Mesenchymal stem cell (in vitro differentiated cells and primary cell): ENCODE measurements at places on chromosomes 13 and 19.

DNA sequence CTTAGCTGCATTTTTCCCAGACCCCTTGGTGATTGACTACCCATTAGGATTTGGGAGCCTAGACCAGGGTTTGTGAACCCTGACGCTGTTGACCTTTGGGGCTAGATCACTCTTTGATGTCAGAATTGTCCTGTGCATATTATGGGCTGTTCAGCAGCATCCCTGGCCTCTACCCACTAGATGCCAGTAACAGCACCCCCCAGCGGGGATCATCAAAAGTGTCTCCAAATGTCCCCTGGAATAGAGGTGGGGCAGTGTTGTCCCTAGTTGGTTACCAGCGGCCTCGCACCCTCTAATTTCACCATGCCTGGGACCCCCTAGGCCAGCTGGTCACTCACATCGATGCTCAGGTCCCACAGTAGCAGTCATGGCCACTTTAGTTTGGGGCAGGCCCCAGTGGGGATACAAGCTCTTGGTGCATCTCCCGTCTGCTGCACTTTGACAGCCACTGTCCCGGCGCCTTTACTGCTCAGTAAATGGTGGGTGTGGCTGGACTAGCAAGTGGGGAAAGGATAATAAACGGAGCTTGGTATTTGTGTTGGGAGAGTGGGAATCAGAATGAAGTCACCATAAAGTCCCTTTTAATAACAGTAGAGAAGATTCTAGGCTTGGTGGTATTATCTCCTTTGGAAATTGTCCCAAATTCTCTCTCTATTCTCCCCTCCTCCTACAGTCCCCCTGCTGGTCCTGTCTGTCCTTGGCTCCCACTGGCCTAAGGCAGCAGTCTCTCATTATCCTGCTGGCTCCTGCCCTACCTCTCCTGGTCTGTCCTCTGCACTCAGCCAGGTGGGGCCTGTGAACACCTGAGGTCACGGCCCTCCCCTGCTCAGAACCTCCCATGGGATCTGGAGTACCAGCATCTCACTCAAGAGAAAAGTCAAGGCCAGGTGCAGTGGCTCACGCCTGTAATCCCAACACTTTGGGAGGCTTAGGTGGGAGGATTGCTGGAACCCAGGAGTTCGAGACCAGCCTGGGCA lies 80.6 kb downstream of the SIPA1L3 start:
- no peak for DNase-seq

DNA sequence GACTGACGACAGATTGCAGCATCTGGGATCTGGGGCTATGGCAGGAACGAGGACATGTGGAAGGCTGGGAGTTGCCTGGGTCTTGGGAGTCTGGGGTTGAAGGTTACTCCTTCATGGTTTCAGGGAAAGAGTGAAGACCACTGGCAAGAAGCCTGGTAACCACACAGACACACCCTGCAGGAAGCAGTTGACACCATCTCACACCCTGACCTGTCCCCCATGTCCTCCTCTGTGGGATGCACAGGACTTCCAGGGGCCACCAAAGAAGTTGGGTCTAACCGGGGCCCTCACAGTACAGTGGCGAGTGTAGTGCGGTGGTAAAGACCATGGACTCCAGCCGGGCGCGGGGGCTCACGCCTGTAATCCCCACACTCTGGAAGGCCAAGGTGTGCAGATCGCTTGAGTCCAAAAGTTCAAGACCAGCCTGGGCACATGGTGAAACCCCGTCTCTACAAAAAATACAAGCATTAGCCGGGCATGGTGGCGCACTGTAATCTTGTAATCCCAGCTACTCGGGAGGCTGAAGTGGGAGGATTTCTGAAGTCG lies 10.6 kb upstream of the FFAR2 start:
- no peak for DNase-seq

DNA sequence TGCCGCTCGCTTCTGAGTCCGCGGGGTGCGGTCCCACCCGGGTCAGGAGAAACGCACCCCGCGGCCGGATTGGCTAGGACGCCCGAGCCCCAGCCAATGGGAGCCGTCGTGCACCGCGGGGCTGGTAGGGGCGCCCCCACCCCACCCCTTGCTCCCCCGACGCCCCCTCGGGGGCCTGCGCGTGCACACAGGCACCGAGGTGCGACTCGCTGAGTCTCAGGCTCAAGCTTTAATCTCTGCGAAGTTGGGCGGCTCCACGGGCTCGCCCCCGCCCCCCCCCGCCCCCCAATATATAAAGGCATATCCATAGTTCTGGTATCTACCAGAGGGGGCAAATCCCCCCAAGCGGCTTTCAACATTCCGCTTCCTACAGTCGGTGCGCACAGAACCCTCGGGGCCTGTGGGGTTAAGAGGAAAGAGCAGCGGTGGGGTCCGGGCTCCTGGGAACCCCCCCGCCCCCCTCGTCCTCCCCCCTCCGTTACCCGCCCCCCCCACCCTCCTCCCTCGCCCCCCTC lies at the start of gene COX6B2:
Gene COX6B2, minus strand, starts transcription at position 22 of the 515 bp plus-strand sequence. CDS start 198 bp downstream, outside the sequence.
- no peak for DNase-seq

- DNase-seq: no peak
Measured at GRCh38 chr13:100657881-100658315, 16.7 kb downstream of the TMTC4 start.

DNA sequence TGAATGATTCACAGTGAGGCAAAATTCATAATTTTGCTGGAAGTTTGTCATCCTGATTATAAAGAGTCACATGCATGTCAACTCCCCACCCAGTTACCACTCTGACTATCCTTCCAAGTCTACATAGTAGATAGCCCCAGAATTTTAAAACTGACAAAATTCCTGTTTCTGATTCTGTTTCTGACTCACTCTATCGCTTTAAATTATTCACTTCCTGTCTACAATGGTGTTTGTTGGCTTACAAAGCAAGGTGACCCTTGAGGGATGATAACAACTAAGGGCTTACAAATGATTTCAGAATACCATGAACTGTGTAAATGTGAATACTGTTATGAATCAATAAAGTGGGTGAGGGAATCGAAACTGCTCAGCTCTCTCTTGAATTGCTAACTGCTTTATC lies 98.7 kb upstream of the KL start:
- DNase-seq: no peak

DNA sequence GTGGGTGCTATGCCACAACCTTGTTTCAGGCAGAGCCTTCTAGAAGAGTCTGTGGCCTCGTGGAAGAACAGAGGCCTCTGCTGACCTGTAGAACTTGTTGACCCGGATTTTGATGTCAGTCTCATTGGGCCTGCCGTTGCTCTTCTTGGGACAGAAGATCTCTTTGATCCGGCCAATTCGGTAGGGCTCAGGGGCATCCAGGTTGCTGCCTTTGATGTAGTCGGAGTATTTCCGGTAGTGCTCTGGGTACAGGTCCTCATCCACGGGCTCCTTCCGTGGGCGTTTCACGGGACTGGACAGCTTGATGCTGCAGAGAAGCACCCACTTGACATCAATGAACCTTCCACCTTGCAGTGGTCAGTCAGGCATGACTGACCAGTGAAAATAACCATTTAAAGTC lies 24.0 kb upstream of the EIF3G start:
- no peak for DNase-seq

DNA sequence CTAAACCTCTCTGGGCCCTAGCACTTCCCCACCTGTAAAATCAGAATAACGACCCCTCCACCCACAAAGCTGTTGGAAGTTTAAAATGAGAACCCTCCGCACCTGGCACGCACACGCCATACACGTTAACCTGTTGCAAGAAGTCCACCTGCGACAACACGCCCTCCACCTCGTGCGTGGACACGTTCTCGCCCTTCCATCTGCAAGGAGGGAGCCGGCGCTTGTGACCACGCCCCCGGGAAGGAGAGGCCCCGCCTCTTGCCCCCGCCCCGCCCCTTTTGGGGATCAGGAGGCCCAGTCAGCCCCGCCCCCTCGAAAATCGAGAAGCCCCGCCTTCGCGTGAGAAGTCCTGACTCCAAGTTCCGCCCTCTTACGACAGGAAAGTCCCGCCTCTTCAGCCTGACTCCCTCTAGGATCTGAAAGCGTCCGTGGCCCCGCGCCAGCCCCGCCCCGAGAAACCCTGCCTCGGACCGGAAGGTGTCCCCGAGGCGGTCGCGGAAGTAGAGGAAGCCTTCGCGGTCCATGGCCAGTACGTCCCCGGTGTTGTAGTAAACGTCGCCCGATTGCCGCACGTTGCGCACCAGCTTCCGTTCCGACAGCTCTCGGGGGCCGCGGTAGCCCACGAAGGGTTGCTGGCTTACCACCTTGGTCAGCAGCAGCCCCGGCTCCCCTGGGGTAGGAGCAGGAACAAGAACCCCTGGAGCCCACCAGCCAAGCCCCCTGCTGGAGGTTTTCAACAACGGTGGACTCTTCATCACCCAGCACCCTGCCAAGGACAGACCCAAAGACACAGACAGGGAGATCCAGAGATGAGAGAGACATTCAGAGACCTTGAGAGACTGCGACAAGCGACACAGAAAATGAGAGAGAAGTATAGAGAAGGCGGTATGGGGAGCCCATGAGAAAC lies 12.5 kb downstream of the SLC27A5 start:
- DNase-seq: peak; percentile 99

- no peak for DNase-seq
Measured at GRCh38 chr13:52896827-52897659, 48.6 kb upstream of the PCDH8 start.

GRCh38 chr19:51226067-51226466 lies 1.2 kb downstream of the CD33 start:
- no peak for DNase-seq

GRCh38 chr19:35267353-35267817 lies 1.4 kb upstream of the USF2 start:
- peak; percentile 3 for DNase-seq

- DNase-seq: no peak
Measured at GRCh38 chr13:28387740-28388501, 107.0 kb downstream of the FLT1 start.

DNA sequence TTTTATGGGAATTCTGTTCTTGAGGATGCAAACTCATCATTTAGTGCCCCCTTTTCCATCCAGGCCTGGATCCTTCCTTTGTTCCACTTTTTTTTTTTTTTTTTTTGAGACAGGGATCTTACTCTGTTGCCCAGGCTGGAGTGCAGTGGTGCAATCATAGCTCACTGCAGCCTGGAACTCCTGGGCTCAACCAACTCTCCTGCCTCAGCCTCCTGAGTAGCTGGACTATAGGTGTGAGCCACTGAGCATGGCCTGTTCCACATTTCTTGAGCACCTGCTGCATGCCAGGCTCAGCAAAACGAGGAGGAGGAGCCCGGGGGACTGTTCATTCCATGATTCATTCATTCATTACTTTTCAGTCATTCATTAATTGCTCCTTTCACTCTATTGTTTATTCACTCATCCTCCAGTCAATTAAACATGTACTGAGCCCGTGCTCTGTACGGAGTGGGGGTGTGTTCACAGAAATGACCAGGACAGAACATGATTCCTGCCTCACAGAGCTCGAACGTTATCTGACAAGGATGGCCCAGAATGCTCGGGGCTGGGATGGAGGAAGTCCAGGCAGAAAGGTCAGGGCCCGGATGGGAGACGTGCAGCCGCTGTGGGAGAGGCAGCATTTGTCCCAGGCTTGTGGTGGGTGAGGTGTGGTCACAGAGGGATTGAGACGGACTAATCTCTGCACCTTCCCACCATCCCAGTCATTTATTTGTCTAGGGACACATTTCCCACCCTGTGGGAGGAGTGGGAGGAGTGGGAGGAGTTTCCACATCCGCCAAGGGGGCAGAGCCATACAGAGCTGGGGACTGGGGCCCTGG lies 51.2 kb upstream of the SHKBP1 start:
- DNase-seq: no peak

- peak; percentile 87 for DNase-seq
Measured at GRCh38 chr13:110023729-110024644, 237.6 kb upstream of the IRS2 start.

- no peak for DNase-seq
Measured at GRCh38 chr19:51026554-51026831, at the start of gene KLK11. KLK11 (minus strand) TSS chr19:51026616; CDS start chr19:51025631, 985 bp downstream.

DNA sequence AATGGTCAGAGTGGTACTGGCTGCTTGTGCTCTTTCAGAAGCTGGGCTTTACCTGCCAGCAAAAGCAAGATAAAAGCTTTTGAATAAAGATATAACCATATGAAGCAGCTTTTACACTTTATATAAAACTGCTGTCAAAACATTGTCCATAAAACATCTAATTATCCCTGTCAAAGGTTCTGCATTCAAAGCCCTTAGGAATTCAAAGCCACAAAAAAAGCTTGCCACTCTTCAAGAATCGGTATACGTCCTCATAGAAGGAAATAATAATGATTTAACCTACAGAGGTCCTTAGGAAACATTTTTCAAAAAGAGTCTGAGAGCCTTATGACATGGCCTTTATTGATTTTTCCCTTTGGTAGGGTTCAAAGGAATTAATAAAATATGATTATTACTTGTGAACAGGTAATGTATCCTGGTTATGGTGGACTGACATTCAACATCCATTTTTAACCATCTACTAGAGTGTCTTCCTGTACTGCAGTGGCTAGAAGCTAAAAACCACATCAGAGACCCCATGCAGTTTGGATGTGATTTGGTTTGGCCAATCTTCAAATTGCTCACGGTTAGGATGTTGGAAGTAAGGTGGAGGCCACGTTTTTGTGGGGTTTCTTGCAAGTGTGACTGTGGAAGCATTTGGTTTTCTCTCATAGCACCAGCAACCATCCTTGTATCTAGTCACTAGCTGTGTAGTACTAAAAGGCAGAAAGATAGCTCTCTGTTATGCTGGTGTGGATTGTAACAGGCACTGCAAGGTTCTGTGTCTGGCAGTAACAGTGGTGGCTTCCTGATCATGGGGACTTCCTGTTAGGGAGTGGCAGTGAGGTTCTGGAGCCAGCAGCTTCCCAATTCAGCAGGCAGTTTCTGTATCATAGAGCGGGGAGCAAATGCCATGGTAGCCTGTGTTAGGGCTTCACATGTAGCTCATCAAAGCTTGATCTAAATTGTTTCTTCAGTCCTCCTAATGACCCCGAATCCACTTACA lies 441.5 kb downstream of the DIAPH3 start:
- no peak for DNase-seq

DNA sequence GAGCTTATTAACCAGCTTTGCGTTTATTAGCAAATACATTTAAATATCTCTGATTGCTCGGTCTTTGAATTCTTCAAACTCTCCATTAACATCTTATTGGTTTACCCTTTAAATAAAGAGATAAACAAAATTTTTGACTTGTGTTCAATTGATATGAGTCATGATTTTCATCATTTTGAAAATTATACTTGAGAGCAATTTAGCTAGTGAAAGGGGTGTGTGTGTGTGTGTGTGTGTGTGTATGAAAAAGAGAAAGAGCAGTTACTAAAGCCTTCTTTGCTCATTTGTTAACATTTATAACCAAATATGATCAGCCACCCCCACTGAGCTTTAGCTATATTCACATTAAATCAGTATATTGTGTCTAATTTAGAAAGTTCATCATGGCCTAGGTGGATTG lies 48.3 kb upstream of the FAM216B start:
- DNase-seq: no peak
